GM23248 (cell line): ENCODE measurements at places on chromosomes 4 and X.
A peak's percentile ranks its signal among the peaks of the same experiment; 100 is the strongest.

GRCh38 chr4:146883070-146883469, 62.6 kb downstream of the TTC29 start:
- no peak for DNase-seq

DNA sequence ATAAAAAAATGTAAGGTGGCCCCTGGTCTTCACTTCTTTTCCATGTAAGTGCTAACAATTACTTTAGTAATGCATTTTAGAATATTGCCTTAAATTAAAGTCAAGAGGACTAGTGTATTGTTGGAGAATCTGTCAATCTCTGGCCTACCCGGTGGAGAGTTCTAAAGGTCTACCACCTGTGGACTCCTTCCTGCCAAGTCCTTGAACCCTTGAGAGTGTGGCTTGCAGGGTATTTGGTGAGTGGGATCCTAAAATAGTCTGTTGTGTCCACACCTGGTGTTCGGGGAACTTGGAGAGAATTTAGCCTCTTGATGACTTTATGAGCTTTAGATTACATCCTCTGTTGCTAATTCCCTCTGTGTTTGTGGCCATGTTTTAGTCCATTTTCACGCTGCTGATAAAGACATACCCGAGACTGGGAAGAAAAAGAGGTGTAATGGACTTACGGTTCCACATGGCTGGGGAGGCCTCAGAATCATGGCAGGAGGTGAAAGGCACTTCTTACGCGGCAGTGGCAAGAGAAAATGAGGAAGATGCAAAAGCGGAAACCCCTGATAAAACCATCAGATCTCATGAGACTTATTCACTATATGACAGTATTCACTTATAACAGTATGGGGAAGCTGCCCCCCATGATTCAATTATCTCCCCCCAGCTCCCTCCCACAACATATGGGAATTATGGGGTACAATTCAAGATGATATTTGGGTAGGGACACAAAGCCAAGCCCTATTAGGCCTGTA, 23.8 kb downstream of the DDIT4L start:
- no peak for DNase-seq

GRCh38 chr4:163330916-163331628, 1.3 kb downstream of the NPY1R start:
- DNase-seq = no peak

DNA sequence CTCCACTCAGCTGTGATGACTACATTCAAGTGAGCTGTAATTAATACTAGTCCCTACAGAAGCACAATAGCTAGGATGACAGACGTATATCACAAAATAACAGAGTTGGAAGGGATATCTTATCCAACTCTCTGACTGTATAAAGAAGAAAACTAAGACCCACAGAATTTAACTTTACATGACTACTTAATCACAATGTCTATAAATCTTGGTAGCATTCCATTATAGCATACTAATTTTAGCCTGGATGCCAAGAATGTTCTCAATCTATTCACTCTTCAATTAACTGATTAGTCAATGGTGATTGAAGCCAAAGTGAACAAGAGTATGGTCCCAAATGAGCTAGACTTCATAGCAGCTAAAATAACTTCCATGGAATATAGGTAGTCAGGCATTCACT, 31.2 kb downstream of the RPS6KA6 start:
- DNase-seq = peak; percentile 45

GRCh38 chrX:56728321-56728720, 722 bp upstream of the NBDY start:
- peak; percentile 24 for DNase-seq

- DNase-seq = peak; percentile 20
These were observed 16.5 kb upstream of the BMPR1B start for GRCh38 chr4:94741304-94741703.

DNA sequence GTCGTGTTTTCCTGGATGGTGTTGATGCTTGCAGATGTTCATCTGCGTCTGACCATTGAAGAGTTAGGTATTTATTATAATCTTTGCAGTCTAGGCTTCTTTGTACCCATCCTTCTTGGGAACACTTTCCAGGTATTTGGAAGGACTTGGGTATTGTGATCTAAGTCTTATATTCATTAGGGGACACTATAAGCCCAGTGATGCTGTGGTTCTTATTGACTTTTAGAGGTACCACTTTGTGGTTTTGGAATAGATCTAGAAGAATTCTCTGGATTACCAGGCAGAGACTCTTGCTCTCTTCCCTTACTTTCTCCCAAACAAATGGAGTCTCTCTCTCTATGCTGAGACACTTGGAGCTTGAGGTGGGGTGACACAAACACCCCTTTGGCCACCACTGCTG, 41.6 kb downstream of the AFM start:
- DNase-seq = no peak

DNA sequence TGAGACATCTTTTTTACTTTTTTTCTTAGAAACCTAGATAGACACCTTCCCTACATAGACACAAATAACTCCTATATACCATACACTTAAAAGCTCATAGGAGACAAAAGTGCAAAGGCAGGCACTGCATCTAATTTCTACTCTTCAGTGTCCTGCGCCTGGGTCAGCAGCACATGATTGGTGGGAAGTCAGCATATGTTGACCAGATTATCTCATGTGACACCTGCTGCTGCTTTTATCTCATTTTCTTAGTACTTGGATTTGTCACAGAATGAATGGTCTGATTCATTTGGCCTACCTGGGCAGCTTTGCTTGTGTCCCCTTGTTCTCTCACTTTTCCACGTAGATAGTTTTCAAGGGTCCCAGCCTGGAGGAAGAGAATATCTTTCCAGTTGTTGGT, 24.9 kb upstream of the LNX1 start:
- no peak for DNase-seq

GRCh38 chr4:149897783-149898182, 82.1 kb upstream of the IQCM start:
- DNase-seq = peak; percentile 51

DNA sequence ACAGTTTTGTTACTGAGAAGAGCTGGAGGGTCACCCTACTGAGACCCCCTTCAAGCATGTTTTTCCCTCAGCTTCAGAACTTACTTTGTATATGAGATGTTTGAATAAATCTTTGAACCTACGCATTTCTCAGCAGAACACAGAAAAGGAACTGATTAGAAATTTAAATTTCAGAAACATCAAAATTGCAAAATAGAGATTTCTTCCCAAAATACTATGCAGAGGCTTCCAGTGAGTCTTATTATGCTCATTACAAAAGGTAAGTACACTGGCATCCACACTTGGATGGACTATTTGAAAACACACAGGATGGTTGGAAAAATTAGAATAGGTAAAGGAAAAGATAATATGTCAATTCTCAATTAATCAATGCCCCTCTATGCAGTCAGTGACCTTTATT, 91.2 kb downstream of the COX7B2 start:
- no peak for DNase-seq

- DNase-seq = peak; percentile 54
These were observed 40.8 kb downstream of the C4orf46 start for GRCh38 chr4:158630893-158631292.

DNA sequence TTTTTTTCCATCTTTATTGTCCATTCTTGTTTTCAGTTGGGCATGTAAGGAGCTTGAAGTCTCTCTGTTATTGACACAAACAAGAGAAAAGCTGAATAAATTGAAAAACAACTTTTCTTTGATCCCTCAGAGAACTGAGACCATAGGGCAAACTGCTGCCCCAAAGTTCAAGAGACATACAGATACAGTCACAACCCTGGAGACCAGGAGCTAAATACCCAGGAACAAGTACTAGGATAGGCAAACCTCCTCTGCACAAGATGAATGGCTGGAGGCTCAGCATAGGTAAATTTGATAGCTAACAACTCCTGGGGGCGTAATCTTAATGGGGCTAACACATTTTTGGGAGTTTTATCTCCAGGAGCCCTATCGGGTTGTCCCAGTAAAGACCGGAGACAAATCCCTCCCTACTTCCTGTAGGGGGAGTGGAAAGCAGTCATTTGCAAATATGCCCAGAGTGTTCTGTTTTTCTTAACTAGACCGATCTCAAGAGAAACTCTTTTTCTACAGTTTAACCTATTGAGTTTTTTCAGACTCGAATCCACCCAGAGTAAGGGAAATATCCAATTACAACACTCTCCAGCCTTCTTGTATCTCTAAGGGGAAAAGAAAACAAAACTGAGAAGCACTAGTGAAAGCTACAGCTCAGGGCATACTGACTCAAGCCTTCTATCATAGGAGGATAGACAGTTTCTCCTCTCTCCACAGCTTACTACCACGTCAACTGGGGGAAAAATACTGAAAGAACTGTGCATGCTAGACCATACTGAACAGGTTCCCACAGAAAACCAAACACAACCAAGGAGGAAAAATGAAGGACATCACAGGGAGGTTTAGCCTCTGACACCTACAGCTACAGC, 23.1 kb downstream of the MAGEA8 start:
- DNase-seq = peak; percentile 33

DNA sequence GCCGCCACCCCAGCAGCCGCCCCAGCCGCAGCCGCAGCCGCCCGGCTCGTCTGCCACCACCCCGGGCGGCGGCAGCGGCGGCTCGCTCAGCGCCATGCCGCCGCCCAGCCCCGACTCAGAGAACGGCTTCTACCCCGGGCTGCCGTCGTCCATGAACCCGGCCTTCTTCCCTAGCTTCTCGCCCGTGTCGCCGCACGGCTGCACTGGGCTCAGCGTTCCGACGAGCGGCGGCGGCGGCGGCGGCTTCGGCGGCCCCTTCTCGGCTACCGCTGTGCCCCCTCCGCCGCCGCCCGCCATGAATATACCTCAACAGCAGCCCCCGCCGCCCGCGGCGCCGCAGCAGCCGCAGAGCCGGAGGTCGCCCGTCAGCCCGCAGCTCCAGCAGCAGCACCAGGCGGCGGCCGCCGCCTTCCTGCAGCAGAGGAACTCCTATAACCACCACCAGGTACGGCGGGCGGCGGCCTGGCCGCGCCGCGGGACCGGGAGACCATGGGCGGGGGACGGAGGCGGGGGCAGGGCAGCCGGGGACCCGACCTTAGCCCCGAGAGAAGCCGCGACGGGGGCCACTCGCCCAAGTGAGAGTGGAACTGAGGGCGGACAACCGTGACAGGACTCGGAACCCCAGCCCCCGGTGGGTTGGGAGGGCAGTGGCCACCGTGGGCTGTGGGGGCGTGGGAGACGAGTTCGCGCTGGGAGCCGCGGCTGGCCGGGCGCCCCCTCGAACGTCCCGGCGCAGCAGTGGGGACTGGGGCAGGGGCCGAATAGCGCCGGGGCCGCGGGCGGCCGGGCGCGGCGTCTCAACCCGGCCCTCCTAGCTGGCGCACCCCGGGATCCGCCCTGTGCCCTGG, 1.8 kb downstream of the CPEB2 start:
- peak; percentile 61 for DNase-seq

GRCh38 chr4:105274504-105274903, 127.8 kb downstream of the TET2 start:
- no peak for DNase-seq

DNA sequence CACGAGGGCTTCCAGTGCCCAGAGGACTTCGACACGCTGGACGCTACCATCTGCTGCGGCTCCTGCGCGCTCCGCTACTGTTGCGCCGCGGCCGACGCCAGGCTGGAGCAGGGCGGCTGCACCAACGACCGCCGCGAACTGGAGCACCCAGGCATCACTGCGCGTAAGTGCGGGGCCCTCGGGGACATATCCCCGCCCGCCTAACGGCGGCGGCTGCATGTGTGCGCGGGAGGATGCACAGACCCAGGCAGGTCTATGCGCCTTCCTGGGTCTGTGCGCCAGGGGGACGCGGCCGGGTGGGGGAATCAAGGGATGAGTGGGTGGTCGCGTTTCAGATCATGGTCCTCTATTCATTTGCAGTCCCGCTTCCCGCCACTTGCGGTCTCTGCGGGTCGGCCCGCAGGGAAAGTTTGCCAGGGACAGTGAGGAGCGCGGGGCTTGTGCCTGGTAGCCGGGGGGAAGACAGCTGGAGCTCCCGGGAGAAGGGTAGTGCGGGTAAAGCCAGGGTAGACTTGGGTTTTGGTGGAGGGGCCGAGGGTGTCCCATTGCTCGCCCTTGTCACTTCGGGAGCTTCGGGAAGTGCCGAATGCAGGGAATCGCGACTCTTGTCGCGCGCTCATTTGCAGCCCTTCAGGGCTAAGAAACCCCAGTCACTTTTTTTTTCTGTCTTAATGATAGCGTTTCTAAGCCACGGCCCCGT, 1.0 kb downstream of the SHISA3 start:
- DNase-seq = peak; percentile 32

DNA sequence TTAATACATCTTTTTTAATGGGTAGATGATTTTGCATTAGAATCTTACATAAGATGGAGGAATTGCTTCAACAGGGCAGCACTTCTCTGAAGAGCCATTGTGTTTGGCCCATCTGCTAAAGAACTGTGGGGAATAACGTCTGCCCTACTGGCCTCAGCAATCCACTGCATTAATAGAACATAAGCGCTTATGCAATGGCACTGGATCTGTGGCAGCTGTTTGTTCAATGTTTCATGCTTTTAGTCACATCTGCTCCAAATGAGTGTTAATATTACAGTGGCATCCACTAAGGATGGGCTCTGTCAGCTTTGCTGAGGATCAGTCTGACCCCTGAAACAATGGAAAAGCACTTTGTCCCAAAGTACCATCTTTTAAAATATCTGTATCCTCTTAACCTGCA, 279.0 kb upstream of the GK2 start:
- DNase-seq = no peak

- DNase-seq = peak; percentile 38
These were observed 237.6 kb downstream of the SCFD2 start for GRCh38 chr4:53128231-53128630.

GRCh38 chr4:130511776-130512175, 1415.8 kb downstream of the C4orf33 start:
- DNase-seq = no peak

DNA sequence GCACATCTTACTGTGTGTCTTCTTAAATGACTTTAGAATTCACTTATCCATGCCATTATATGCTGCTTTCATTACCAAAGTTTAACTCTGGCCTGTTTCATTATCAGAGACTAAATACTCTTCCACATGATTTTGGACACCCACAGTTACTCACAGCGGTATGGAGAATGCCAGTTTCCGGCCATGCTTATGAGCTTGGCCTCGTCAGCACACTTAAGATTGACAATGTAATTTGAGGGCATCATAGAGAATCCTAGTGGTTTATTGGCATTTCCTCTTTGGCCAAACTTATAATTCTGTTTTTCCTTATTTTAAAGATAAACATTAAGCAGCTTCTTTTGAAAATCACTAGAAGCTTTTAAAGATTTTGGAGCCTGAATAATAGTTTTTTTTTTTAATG, 104.5 kb downstream of the IRF2 start:
- no peak for DNase-seq

DNA sequence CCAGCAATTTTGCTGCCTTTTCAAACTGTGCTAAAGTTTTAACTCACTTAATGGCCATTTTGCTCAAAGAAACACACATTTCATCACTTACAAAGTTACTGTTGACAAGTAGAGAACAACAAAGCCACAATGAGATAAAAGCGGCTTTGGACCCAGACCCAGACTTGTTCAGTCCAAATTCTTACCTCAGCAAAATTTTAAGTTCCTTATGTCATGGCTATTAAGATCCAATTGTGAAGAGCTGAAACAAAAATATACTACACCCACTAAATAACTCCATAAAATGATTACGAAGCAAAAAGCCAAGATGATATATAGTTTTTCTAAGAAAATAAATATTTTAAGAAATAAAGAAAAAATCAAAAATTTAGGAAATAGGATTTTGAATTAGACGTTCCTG, 137.0 kb upstream of the INPP4B start:
- no peak for DNase-seq
